ENCODE measurements at places on chromosomes 12 and 14.

DNA sequence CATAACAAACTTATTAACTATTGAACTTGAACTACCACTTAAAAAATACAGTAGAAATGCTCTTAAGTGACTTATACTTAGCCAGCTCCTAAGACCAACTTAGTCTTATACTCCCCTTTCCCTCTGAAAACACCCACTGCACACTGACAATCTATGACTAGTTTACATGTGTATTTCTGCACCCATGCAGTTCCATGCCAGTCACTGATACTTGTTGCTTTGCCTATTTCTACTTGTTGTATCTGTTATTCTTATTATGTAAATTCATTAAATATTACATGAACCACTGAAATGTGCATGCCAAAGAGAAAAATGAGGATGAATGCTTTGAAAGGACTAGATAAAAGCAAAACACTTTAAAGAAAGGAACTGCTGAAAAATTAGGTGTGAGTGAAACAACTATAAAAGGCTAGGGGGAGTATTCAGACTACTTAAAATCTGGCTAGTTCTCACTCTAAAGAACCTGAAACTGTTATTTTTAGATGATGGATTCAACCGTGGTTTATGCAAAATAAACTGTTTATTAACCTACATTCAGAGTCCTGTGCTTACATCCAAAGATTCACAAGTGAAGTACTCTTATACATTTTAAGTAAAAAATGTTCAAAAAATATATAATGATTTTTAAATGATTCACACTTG lies 74.7 kb downstream of the RPS6KA5 start:
- no peak overlapping the region for H3K27ac ChIP-seq
- no peaks in the 10 kb centered on the region for H3K27me3 ChIP-seq
- no peak for DNase-seq
- H3K4me3 ChIP-seq, result no peak overlapping the region

- H3K4me3 ChIP-seq, result no peak overlapping the region
- H3K27ac ChIP-seq, result no peak overlapping the region
- DNase-seq, result no peak
- no peaks in the 10 kb centered on the region for H3K27me3 ChIP-seq
Observed at GRCh38 chr12:118813778-118814357, 167.5 kb upstream of the SRRM4 start.

- H3K36me3 ChIP-seq, result peaks cover under 1% of the 10 kb centered on the region
- DNase-seq, result peak; percentile 64
- H3K4me1 ChIP-seq, result peaks cover 15% of the 10 kb centered on the region
- no peaks in the 10 kb centered on the region for H3K27me3 ChIP-seq
Observed at GRCh38 chr12:110743571-110744093, 941 bp upstream of the PPP1CC start.

GRCh38 chr12:129651951-129652350 lies 251.9 kb downstream of the TMEM132D start:
- H3K36me3 ChIP-seq, result no peaks in the 10 kb centered on the region
- no peaks in the 10 kb centered on the region for H3K27me3 ChIP-seq
- no peak overlapping the region for H3K4me3 ChIP-seq
- H3K27ac ChIP-seq, result no peak overlapping the region
- no peaks in the 10 kb centered on the region for H3K4me1 ChIP-seq

- no peaks in the 10 kb centered on the region for H3K4me1 ChIP-seq
- no peaks in the 10 kb centered on the region for H3K36me3 ChIP-seq
- no peak overlapping the region for H3K27ac ChIP-seq
- H3K27me3 ChIP-seq, result no peaks in the 10 kb centered on the region
- DNase-seq, result no peak
Observed at GRCh38 chr14:71212683-71213107, 305.4 kb downstream of the PCNX1 start.

DNA sequence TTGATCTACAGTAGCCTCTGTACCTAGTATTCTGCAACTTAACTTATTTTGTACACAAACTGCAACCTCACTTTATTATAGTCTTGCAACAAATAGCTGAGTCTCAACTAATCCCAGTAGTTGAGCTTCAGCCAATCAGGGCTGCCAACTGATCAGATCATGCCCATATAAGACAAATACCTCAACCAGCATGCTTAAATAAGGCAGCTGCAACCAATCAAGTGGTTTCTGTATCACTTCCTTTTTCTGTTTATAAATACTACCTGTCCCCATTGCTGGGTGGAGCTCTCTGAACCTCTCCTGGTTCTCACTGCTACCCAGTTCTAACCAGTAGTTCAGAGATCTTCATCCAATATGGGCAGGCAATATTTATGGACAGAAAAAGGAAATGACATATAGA lies 248.5 kb upstream of the FBXO33 start:
- H3K4me1 ChIP-seq, result no peaks in the 10 kb centered on the region
- H3K27me3 ChIP-seq, result no peaks in the 10 kb centered on the region
- no peak overlapping the region for H3K4me3 ChIP-seq
- H3K36me3 ChIP-seq, result no peaks in the 10 kb centered on the region

DNA sequence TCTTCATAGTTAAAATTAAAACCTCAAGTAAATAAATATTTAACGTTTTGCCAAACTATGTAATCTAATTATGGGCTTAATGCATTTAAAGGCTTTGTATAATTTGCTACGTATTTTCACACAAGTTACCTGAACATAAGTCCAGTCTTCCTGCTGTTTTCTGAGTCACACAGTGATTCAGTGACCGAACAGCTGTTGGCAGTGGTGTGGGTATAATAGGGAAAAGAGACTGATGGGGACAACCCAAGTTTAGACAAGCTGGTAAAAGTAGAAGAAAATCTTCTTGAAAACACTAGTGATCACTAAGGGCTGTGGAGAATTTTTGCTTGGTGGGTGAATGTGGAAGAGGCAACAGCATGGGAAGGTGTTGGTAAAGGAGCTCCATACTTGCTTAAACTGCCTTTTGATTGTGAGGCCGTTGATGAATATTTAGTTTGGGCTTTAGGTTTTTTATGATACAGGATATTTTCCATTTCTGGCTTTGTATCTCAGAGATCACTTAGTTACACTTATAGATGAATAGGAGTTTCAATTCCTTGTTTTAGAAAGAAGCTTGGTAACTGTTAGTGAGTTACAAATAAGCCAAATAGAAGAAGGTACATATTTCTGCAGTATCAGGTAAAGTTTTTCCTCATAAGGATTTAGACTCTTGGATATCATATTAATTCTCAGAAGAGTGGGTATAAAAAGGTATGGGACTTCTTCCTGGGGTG lies 23.9 kb downstream of the LRRK2 start:
- no peak overlapping the region for H3K4me3 ChIP-seq
- peaks cover 8% of the 10 kb centered on the region for H3K36me3 ChIP-seq
- H3K4me1 ChIP-seq, result no peaks in the 10 kb centered on the region
- DNase-seq, result no peak
- no peak overlapping the region for H3K27ac ChIP-seq
- H3K27me3 ChIP-seq, result no peaks in the 10 kb centered on the region

DNA sequence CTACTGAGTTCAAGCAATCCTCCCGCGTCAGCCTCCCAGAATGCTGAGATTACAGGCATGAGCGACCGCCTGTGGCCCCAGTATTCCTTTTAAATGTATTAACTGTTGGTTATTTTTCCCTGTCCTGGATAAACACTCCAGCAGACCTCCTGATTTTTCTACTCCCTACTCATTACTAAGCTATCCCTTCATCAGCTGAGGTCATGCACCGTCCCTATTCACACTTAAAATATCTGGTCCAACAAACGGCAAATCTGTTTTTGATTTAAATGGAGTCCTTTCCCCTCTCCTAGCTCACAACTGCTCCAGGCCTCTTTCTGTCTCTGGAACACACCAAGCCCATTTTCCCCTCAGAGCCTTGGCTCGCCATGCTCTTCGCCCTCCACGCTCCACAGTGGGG lies 1003.3 kb upstream of the TMEM132C start:
- H3K4me3 ChIP-seq, result no peak overlapping the region
- DNase-seq, result no peak
- H3K27me3 ChIP-seq, result no peaks in the 10 kb centered on the region

DNA sequence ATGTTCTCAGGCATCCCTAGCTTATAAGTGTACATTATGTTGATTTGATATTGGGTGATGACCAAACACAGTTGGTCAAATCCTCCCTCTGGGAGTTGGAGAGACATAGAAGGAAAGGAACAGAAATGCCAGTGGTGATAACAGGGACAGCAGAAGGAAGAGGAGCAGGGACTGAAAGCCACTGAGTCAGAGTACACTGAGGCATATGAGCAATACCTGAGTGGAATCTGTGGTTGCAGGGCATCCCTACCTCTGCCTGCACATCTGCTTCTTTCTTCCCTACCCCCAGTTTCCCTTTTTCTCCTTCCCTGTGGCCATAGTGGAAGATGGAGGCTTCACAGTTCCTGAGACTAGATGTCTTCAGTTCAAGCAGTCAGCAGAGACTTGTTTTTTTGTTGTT lies 44.9 kb downstream of the BICD1 start:
- no peaks in the 10 kb centered on the region for H3K27me3 ChIP-seq
- peaks cover 2% of the 10 kb centered on the region for H3K4me1 ChIP-seq
- H3K36me3 ChIP-seq, result peaks cover 13% of the 10 kb centered on the region
- H3K27ac ChIP-seq, result no peak overlapping the region
- no peak overlapping the region for H3K4me3 ChIP-seq

GRCh38 chr12:92136965-92137721 lies 8.5 kb downstream of the BTG1 start:
- H3K4me3 ChIP-seq, result no peak overlapping the region
- peak; percentile 90 for DNase-seq
- peaks cover 2% of the 10 kb centered on the region for H3K4me1 ChIP-seq
- peaks cover 23% of the 10 kb centered on the region for H3K36me3 ChIP-seq
- H3K27ac ChIP-seq, result peak overlapping the region; percentile 21
- no peaks in the 10 kb centered on the region for H3K27me3 ChIP-seq

DNA sequence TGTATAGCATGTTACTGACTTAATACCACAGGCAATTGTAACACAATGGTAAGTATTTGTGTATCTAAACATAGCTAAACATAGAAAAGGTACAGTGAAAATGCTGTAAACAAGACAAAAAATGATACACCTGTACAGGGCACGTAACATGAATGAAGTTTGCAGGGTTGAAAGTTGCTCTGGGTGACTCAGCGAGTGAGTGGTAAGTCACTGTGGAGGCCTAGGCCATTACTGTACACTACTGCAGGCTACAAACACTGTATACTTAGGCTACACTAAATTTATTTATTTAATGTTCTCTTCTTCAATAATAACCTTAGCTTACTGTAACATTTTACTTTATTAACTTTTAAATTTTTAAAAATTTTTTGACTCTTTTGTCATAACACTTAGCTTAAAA lies 158.4 kb downstream of the IPO8 start:
- H3K27me3 ChIP-seq, result no peaks in the 10 kb centered on the region
- H3K27ac ChIP-seq, result no peak overlapping the region
- H3K4me1 ChIP-seq, result no peaks in the 10 kb centered on the region
- H3K36me3 ChIP-seq, result no peaks in the 10 kb centered on the region

GRCh38 chr12:132354982-132355680 lies 25.7 kb upstream of the GALNT9 start:
- no peaks in the 10 kb centered on the region for H3K4me1 ChIP-seq
- no peak overlapping the region for H3K4me3 ChIP-seq
- no peak for DNase-seq
- H3K27ac ChIP-seq, result no peak overlapping the region
- H3K27me3 ChIP-seq, result no peaks in the 10 kb centered on the region
- peaks cover 3% of the 10 kb centered on the region for H3K36me3 ChIP-seq

DNA sequence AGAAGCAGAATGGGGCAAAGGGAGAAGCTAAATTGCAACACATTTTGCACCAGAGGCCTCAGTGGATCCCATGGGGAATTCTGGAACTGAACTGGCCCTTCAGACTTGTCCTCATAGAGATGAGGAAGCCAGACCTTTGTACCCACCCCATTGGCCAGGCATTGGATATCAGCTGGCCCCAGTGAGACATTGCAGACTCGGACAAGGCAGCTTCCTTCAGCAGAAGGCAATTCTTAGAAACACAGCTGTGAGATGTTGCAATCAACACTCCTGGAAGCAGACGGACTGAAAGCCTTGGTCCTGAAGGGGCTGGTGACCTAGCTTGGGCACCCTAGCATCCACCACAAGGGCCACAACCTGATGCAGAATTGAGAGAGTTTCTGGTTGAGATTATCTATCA lies 218.1 kb downstream of the MSRB3 start:
- no peaks in the 10 kb centered on the region for H3K27me3 ChIP-seq
- no peaks in the 10 kb centered on the region for H3K36me3 ChIP-seq
- H3K27ac ChIP-seq, result no peak overlapping the region
- DNase-seq, result peak; percentile 77

DNA sequence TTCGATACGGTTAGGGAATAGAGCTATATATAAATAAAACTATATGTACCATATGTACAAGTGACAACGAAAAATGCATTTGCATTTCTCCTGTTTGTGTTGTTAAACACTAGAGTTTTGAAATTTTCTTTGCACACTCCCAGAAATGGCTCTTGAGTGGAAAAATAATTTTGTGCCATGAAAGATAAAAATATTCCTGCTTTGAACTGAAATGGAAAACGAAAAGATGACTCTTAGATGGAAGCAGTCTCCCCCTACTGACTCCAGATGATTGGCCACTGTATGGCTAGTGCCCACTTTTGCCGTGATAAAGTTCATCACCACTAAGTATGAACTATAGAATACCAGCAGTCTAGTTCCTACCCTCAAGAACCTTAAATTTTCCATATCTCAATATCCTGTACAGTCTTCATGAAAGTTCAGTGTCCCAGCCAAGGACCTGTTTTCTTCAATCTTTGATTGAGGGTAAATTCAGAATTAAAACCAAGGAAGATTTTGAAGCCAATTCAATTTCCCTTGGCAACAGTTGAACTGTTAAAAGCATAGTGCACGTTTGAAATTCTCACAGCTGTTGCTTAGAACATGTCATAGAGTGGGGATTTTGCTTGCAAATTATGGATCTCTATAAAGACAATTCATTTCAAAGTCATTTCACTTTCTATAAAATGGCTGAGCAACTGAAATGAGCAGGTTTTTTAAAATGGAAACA lies 1.6 kb upstream of the PPP2R5E start:
- no peaks in the 10 kb centered on the region for H3K4me1 ChIP-seq
- no peaks in the 10 kb centered on the region for H3K27me3 ChIP-seq
- H3K27ac ChIP-seq, result no peak overlapping the region
- DNase-seq, result peak; percentile 22

GRCh38 chr12:66900616-66901015 lies 221.7 kb upstream of the GRIP1 start:
- H3K27ac ChIP-seq, result no peak overlapping the region
- H3K36me3 ChIP-seq, result no peaks in the 10 kb centered on the region
- H3K27me3 ChIP-seq, result peaks cover 6% of the 10 kb centered on the region
- DNase-seq, result no peak
- no peaks in the 10 kb centered on the region for H3K4me1 ChIP-seq
- H3K4me3 ChIP-seq, result no peak overlapping the region

All from mesenchymal stem cell (in vitro differentiated cells and primary cell).